ENCODE measurements at places on chromosomes 12 and 14.

DNA sequence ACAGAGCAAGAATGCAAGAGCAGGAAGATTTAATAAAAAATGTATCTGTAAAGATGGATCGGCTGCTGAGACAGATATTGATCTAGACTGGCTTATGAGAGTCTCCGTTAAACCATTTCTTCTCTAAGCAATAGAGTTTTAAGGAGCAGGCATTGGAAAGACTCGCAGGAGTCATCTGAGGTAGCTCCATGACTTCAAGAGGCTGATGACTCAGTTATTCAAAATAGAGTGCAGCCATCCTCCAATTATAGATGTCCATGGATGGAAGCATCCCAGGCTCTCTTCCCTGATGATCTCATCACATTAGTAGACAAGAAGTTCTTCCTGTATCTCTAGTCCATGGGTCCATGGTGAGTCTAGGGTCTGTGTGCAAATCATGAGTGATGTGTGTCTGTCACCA is 638.3 kb upstream of the TMEM132C start:
- DNase-seq = no peak

DNA sequence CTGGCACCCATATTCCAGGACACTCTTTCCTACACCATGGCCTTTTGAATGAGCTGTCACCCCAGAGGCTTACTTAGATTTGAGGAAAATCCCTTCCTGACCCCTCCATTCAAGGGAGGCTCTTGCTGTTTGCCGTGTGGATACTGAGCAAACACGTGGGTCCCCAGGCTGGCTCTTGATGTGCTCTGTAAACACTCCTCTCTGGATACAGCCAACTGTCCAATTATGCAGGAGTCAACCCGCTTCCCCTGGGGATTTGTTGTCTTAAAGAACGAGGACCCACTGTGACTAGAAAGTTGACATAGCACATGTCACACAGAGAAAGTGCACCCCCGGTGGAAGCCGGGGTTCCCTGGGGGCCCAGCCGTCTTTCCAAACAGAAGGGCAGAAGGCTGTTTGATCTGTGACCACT is 75.8 kb upstream of the CEP83 start:
- no peak for DNase-seq

DNA sequence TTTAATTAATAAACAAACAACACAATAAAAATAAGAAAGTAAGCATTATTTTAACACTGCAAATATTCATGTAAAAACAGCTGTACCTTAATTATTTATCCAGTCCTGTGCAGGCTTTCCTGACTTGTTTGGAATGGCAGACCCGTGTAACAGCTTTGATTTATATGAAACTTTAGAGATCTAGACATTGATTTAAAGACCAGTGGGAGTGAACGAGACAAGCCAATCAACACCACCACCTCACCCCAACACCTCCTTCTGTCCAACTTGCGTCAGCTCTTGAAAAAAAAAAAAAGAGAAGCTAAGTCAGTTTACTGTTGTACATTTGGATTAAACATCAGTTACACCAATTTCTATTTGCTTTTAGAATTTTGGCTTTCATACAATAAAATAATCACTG is 22.3 kb downstream of the SLC38A4 start:
- no peak for DNase-seq

GRCh38 chr14:24254630-24255392 is 8.2 kb downstream of the TGM1 start:
- no peak for DNase-seq

- DNase-seq = no peak
Measured at GRCh38 chr12:103903993-103904392, 26.2 kb upstream of the HSP90B1 start.

GRCh38 chr12:114662512-114663177 is 21.3 kb downstream of the TBX3 start:
- DNase-seq = peak; percentile 34

GRCh38 chr12:83220774-83221173 is 534.1 kb downstream of the TMTC2 start:
- DNase-seq = no peak

- DNase-seq = no peak
Measured at GRCh38 chr12:95402096-95402495, 71.9 kb upstream of the METAP2 start.

DNA sequence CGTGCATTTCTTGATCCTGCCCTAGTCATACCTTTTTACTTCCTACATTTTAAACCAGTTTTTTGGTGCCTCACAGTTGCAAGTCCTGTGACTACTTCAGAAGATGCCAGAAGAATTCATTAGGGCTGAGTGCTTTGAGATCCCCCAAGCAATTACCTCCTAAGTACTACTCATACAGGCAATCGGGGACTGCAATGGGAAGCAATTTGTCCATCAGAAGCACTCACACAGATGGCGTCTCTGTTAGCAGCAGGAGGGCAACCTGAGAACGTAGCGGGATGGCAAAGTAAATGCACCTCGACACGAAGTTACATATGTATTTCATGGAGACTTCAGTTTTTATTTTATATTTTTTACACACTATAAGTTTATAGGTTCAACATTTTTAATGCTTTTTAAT is 188.3 kb downstream of the CAPZA3 start:
- DNase-seq = no peak

- DNase-seq = no peak
Measured at GRCh38 chr12:33472299-33472698, 32.7 kb upstream of the SYT10 start.

DNA sequence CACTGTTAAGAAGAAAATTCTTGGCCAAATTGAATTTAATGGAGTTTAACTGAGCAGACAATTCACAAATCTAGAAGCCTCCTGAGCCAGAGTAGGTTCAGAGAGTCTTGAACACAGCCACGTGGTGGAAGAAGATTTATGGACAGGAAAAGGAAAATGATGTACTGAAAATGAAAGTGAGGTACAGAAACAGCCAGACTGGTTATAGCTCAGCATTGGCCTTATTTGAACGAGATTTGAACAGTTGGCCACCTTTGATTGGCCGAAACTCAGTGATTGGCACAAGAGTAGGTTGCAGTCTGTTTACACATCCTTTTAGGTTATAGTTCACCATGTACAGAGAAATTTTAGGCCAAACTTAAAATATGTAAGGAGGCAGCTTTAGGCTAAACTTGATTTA is 9.9 kb downstream of the OAS2 start:
- DNase-seq = no peak

DNA sequence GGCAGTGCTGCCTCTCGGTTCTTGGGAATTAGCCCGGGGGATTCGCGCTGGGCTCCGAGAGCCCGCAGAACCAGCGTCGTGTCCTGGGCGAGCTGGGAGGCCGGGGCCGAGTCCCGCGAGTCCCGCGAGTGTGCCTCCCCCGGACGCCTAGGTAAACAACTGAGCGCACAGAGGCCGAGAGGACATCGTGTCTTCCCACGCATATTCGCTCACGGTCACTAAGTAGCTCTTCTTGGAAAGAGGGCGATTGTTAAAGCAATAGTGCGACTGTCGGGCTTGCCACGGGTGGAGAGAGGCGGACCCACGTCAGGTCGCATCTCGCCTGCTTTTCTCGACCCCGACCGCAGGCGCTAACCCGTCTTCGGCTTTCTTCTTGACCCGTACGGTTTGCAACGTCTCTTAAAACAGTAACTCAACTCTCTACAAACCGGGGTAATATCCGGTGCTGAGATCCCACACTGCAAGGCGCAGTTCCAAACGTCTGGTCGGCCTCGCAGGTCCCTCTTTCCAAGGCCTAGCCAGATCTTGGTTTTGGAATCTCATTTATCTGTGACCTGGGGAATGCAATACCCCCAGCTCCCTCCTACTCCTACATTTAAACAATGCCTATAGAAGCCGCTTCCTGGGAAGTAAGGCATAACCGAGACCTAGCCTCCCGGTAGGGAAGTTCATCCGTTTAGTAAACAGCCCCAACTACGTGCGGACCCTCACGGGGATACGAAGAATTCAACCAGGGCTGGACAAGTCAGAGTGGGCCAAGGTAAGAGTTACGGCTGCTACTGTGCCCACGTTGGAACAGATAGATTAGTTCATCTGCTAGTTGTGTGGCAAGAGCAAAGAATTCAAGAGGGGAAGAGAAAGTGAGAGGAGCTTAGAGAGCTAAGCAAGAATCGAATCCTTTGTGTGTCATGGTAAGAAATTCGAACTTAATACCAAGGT is 736 bp upstream of the PHLDA1 start:
- no peak for DNase-seq

GRCh38 chr12:65122703-65123102 is 1.6 kb upstream of the WIF1 start:
- DNase-seq = no peak

GRCh38 chr12:82425241-82425640 is 66.9 kb downstream of the METTL25 start:
- no peak for DNase-seq

GRCh38 chr12:43599708-43600107 is 47.7 kb upstream of the ADAMTS20 start:
- no peak for DNase-seq

- DNase-seq = no peak
Measured at GRCh38 chr12:20443255-20443654, 74.9 kb downstream of the PDE3A start.

GRCh38 chr14:97149775-97150174 is 352.6 kb downstream of the VRK1 start:
- no peak for DNase-seq

GRCh38 chr12:114780746-114781399 is 96.9 kb upstream of the TBX3 start:
- DNase-seq = no peak

- DNase-seq = no peak
Measured at GRCh38 chr14:59044707-59045106, 143.8 kb upstream of the DAAM1 start.

DNA sequence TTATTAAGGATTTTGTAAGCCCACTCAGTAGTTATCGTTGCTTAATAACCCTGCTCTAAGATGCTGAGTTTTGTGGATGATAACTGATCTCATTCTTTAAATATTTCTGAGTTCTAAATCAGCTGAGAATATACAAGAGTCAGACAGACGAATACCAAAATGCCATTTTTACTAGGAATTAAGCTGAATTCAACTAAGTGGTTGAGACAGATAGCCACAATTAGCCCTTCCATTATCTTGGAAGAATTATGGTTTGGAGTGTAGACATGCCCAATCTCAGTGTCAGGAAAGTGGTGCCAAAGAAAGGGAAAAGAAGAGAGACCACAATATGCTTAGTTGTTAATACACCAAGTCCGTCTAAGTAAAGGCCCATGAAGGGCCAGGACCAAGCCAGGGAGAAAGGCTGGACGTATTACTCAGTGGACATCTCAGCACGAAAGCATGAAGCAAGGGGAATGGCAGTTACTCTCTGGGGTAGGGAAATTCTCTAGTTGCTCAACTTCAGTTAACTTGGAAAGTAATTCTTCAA is 58.6 kb downstream of the KCNA5 start:
- DNase-seq = no peak

DNA sequence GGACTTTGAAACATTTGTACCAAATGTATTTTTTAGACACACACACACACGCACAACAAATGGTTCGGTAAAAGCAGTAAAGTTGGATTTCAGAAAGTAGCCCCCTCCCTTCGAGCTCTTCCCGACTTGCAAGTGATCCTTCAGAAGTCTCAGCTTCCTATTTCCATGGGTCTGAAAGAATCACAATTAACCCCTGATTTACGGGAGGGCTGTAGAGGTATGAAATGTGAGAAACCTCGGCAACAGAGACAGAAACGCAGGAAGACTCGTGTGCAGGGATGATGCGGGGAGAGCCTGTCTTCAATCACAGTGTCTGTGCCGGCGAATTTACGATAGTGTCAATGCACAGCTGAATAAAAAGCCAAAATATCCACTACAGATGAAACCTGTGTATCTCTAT is 60.7 kb upstream of the VRK1 start:
- no peak for DNase-seq

- no peak for DNase-seq
Measured at GRCh38 chr12:112347581-112347982, 34.6 kb downstream of the HECTD4 start.

DNA sequence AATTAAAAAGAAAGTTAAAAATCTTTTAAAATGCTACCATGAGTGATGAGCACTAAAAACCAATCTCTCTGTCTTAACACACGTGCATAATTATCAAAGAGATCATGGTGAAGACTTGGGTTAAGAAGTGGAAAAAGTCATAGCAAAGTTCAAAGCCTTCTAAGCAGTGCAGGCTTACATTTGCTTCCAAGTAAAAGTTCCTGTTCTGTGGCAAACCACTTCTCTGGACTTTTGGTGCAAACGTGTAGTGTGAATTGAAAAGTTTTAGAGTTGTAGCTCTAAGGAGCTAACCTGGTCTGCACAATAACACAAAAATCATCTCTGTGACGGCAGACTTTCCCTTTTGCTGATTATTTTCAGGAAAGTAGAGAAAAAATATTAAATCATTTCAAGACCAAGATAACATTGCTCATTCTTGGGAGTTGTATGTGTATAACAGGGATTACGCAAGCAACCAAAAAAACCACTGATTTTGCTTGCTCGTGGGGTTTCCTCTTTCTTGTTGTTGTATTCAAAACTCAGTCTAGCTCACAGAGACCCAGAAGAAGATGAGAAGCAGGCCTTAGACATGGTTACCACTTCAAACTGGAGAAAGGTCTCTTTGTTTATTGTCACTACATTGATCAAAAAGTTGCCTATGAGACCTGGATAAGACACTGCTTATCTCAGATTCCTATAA is 2.3 kb upstream of the GLIPR1 start:
- no peak for DNase-seq

DNA sequence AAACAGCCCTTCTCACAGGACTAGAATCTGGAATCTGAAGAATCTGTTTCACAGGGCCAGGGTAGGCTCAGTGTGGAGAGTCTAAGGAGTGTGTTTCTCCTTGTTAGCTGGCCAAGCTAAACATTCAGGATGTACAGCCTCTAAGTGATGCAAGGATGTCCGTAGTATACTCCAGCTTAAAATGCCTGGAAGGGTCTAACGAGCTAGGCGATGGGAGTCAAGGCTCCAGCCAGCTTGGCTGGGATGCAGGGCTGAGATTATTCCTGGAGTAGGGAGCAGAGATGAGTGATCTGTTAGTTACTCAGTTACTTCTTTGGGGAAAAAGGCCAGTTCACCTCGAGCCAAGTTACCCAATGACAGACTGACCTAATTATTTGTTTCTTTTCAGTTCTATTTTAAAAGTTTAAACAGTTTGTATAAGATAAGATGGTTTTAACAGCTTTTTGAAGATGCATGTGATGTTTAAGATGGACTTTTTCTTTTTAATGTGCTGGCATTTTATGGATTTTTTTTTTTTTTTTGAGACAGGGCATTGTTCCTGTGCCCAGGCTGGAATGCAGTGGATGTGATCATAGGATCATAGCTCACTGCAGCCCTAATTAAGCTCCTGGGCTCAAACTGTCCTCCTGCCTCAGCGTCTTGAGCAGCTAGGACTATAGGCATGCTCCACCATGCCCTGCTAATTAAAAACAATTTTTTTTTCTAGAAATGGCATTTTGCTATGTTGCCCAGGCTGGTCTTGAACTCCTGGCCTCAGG is 41.1 kb downstream of the SYNE2 start:
- DNase-seq = no peak

- no peak for DNase-seq
Measured at GRCh38 chr12:111753144-111753881, 13.4 kb upstream of the ALDH2 start.
